ENCODE measurements at places on chromosomes 5 and 9. TPM values are rescaled to one million over a fixed set of nuclear protein-coding genes. Genes with fewer than 3 reads are reported as not detected.

DNA sequence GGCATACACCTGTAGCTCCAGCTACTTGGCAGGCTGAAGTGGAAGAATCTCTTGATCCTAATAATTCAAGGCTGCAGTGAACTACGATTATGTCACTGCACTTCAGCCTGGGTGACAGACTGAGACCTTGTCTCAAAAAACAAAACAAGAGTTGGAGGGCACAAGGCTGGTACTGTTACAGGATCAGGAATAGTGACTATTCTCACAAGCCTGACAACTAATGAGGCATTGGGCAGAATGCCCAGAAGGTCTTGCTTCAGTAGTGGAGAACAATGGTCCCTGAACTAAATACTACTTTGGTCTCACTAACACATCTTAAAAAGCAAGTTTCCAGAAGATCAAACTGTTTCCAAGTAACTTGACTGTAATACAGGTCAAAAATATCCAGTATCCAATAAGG, 182.9 kb upstream of the RFX3 start:
- peak; percentile 3 for DNase-seq

The NTMT1 gene
- polyA plus RNA-seq: 26.6 TPM

DNA sequence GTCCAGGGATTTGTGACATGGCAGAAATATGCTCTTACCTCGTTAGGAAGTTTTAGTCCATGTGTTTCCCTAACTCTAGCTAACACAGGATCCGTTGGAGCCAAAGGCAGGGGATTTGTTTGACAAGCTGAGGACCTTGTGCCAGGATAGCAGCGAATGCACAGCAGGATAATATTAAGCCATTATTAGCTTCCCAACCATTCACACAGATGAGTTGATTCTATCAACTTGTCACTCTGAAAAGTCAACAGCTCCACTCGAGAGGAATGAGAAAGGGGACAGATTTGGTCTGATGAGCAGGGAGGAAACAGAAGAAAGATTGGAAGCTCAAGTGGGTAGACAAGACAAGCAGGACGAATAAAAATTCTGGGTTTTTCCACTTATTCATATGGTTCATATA, 106.2 kb downstream of the FSTL4 start:
- DNase-seq: no peak

The HMCN2 gene
- 10.1 TPM for polyA plus RNA-seq

The MUSK gene
- polyA plus RNA-seq: 12.7 TPM

GRCh38 chr5:172417983-172418630, 36.2 kb downstream of the SH3PXD2B start:
- peak; percentile 99 for DNase-seq

GRCh38 chr5:65971643-65972042, 45.3 kb downstream of the ERBIN start:
- DNase-seq: no peak

Measured in muscle of back (tissue), 13 donors.